ENCODE measurements at places on chromosomes 5 and 9.

DNA sequence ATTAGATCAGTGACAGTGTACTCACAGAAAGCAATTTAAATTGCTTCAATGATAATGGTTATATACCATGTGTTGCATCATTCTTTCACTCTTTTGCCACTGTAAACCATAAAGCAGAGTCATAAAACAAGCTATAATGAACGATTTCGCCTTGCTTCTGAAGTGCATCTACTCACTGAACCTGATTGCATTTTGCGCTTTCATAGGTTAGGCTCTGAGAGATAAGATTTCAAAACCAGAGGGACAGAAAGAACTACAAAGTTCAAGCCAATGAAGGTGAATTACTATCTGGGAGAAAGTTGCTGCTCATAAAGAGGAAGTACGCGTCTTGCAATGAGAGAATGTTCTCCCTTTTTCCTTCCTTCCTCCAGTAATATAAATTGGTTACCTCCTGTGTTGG lies 412.7 kb downstream of the CETN3 start:
- DNase-seq: no peak

- DNase-seq: no peak
These were observed 168.5 kb downstream of the AUH start for GRCh38 chr9:91193087-91193657.

DNA sequence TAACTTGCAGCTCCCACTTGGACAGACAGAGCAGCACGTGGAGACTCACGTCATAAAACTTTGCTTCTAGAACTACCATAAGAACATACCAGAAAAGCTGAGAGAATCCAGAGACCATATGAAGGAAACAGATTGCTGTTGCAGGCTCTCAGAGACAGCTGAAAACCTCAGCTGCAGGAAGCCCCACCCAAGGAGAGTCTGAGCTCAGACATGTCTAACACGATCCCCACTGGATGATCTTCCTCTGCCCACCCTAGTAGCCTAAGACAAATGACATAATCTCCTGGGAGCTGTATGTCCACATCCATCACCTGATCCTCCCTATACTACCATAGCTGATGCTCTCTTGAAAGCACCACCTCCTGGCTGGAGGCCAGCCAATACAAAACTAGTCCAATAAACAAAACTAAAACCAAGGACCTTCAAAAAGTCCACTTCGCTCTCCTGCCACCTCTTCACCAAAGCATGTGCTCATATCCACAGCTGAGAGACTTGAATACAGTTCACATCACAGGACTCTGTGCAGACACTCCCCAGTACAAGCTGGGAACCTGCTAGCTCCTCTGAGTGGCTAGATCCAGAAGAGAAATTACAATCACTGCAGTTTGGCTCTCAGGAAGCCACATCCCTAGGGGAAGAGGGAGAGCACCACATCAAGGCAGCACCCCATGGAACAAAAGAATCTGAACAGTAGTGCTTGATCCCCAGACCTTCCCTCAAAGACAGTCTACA lies 257.4 kb downstream of the TRIM36 start:
- DNase-seq: no peak

DNA sequence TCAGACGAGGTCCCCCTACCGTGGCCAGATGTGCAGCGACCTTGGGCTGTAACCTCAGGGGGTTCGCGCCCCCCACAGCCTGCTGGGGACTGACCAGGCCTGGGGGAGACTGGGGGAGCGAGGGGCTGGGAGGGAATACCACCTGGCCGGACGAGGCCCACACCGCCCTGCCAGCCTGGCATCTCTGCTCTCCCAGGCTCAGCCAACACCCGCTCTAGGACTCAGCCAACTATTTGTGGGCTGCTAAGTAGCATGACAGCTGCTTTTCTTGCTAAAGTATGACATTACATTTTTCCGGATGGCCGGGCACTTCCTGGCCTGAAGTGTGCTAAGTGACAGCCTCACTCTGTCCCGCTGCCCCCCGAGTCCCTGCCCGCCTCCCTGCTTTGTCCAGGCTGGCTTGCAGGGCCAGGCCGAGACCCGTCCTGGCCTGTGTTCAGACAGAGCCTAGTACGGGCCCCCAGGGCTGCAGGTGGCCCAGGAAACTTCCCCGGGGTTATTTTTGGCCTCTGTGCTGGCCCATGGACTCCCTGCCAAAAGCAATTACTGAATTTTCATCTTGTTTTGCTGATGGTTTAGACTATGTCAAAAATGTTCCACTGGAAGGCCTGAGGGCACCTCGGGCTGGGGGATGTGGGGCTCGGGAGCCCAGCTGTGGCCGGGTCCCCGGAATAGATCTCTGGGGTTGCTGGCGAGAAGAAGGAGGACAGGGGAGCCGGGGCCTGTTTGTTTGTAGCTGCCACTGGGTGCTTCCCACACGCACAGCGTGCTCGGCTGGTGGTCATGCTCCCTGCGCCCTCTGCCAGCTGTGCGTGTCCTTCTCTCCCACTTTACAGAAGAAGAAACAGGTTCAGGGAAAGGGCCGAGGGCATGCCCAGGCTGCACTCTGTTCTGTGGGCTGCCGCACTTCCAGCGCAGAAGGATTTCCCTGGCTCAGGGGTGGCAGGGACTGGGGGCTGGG lies 13.4 kb upstream of the SLC2A6 start:
- DNase-seq: no peak

- no peak for DNase-seq
These were observed 56.3 kb downstream of the DAB2IP start for GRCh38 chr9:121707477-121708424.

All from cortex of kidney (tissue), 1 donor.